Muscle of leg (tissue), 16 donors: ENCODE measurements at places on chromosomes 6 and 20. TPM values are rescaled to one million over a fixed set of nuclear protein-coding genes. Genes with fewer than 3 reads are reported as not detected.

DNA sequence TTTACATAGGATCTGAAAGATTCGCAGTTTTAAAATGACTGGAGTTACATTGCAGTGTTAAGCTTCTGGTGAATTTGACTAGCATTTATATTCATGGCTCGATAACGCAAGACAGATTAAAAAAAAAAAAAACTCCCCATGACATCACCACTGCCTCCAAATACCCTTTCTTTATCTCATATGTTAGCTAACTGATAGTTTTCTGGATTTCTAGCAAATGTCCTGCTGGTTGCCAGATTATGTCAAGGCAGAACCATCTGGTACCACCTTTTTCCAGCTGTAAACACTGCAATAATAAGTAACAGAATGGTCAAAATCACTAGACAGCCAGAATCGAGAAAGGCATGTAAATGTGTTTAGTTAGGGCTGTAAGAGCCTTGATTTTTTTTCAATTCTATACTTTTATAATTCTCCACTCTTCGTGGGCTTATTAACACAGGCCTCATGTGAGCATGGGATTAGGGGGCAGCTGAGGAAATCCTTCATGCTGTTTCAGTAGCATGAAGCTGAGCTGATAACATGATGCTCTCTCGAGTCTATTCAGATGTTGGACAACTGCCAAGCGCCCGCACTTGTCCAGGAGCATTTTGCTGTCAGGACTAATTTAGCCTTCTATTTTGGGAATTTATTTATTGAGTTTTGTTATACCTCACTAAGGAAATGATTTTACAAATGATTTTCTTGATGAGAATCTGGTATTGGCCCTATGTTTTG, 166.0 kb upstream of the SCGN start:
- H3K36me3 ChIP-seq = no peaks in the 10 kb centered on the region
- peak; percentile 67 for DNase-seq
- no peak overlapping the region for H3K4me3 ChIP-seq

DNA sequence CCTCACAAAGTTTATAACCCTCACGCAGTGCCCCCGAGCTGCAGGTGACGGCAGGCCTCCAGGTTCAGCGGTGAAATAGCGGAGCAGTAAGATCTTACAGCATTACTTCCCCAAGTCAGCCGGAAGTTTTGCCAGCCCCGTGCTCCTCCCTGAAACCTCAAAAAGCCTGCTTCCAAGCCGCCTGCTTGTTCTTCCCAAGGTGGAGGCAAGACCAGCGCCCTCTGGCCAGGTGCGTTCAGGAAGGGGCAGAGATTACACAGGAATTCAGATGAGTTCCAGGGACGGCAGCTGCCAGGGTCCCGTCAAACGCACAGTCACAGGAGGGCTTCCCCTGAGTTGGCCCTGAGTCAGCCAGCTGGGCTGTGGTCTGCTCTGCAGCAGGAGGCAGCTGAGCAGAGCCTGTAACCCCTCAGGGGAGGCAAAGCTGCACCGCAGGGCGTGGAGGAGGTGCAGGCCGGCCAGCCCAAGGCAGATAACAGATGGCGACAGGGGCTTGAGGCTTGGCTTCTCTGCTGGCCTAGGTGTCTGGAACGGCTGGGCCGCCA, 124.1 kb upstream of the RPS6KA2 start:
- peaks cover 12% of the 10 kb centered on the region for H3K4me1 ChIP-seq
- peak; percentile 32 for DNase-seq
- H3K36me3 ChIP-seq = no peaks in the 10 kb centered on the region
- peaks cover 12% of the 10 kb centered on the region for H3K27me3 ChIP-seq
- no peak overlapping the region for H3K27ac ChIP-seq

- peaks cover 2% of the 10 kb centered on the region for H3K36me3 ChIP-seq
- peaks cover 11% of the 10 kb centered on the region for H3K4me1 ChIP-seq
- no peak overlapping the region for H3K4me3 ChIP-seq
- peaks cover 6% of the 10 kb centered on the region for H3K27me3 ChIP-seq
- no peak for DNase-seq
- H3K27ac ChIP-seq = no peak overlapping the region
Measured at GRCh38 chr6:47306887-47307286, 2.8 kb downstream of the TNFRSF21 start.

- H3K4me1 ChIP-seq = no peaks in the 10 kb centered on the region
- no peak overlapping the region for H3K27ac ChIP-seq
- no peaks in the 10 kb centered on the region for H3K27me3 ChIP-seq
- H3K4me3 ChIP-seq = no peak overlapping the region
- H3K36me3 ChIP-seq = no peaks in the 10 kb centered on the region
Measured at GRCh38 chr6:104589940-104590339, 269.8 kb downstream of the HACE1 start.

HEBP2 gene
- 42.8 TPM for polyA plus RNA-seq

DNA sequence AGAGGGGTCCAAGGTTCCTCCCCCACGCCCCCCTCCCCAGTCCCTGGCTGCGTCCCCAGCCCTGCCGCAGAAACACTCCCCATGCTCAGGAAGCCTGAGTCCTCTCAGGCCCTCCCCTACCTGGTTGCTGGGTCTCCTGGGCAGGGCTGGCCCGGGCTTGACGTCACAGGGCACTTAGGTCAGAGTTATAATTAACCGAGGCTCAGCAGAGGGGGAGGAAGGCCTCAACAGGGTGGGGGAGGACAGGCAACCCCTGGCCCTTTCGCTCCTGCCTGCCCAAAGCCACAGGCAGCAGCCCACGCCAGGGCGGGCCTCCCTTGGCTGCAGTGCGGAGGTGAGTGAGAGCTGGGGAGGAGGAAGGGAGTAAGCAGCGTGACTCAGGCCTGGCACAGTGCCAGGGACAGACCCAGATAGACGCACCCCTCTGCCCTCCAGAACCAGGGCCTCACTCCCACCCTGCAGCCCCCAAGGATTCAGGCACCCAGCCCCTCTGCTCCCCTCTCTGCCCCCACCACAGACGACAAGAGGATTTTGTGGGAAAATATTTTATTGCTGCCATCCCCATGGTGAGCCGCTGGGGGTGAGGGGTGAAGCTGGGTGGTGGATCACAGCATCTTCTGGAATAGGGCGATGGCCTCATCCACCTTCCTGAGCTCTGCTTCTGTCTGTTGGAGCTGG, at the start of gene VWA7:
VWA7 (minus strand) TSS at position 340 of the 678 bp plus-strand sequence. CDS start 549 bp downstream, outside the sequence.
- peak within 1 kb of the TSS; percentile 1 for H3K27ac ChIP-seq
- H3K4me3 ChIP-seq = no peak within 1 kb of the TSS
- no peaks in the 10 kb centered on the region for H3K27me3 ChIP-seq
- peaks cover 12% of the 10 kb centered on the region for H3K4me1 ChIP-seq

GRCh38 chr6:26524722-26525370, 13.3 kb upstream of the HMGN4 start:
- no peaks in the 10 kb centered on the region for H3K36me3 ChIP-seq
- H3K27ac ChIP-seq = no peak overlapping the region
- no peak for DNase-seq
- no peaks in the 10 kb centered on the region for H3K27me3 ChIP-seq

- no peaks in the 10 kb centered on the region for H3K4me1 ChIP-seq
- DNase-seq = no peak
- H3K27ac ChIP-seq = no peak overlapping the region
- H3K4me3 ChIP-seq = no peak overlapping the region
Measured at GRCh38 chr6:166245148-166245547, 63.0 kb downstream of the PRR18 start.

- no peaks in the 10 kb centered on the region for H3K36me3 ChIP-seq
- no peaks in the 10 kb centered on the region for H3K27me3 ChIP-seq
- no peak for DNase-seq
- H3K4me3 ChIP-seq = no peak overlapping the region
- no peaks in the 10 kb centered on the region for H3K4me1 ChIP-seq
- no peak overlapping the region for H3K27ac ChIP-seq
Measured at GRCh38 chr6:94639564-94639963, 937.8 kb upstream of the MANEA start.

GRCh38 chr20:37968841-37969401, 64.3 kb downstream of the TTI1 start:
- H3K27ac ChIP-seq = no peak overlapping the region
- H3K4me3 ChIP-seq = no peak overlapping the region
- no peaks in the 10 kb centered on the region for H3K27me3 ChIP-seq
- no peak for DNase-seq
